Activated T-helper 1 cell treated with Interleukin-2 at 50 U/mL for 16 hours (primary cell): ENCODE measurements at places on chromosomes 6 and 20.

- DNase-seq = no peak
Observed at GRCh38 chr6:93989630-93990029, 570.3 kb upstream of the EPHA7 start.

DNA sequence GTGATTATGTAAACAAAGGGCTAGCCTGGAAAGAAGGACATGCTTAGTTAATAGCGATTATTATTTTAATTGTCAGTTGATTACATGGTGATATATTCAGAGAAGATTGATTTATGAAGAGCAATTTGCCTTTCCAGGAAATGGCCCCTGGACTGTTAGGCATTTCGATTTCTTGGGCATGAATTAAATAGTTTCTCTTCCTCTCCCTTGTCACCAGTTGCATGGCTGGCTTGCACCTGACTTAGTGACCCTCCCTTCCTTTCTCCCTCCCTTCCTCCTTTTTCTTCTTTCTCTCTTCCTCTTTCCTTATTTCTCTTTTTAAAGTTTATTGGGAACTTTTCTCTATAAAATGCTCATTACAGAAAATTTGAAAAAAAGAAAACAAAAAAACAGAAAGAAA, 235.4 kb downstream of the CDC5L start:
- no peak for DNase-seq

GRCh38 chr6:139003751-139004150, 15.7 kb upstream of the REPS1 start:
- no peak for DNase-seq

GRCh38 chr6:74551896-74552295, 654.0 kb downstream of the COL12A1 start:
- no peak for DNase-seq

- DNase-seq = no peak
Observed at GRCh38 chr6:148779142-148779562, 32.3 kb downstream of the UST start.

- DNase-seq = no peak
Observed at GRCh38 chr6:19873031-19873430, 35.9 kb downstream of the ID4 start.

GRCh38 chr6:30145818-30146217, 9.9 kb downstream of the TRIM40 start:
- no peak for DNase-seq

- no peak for DNase-seq
Observed at GRCh38 chr6:63280639-63281180, 39.1 kb downstream of the LGSN start.

DNA sequence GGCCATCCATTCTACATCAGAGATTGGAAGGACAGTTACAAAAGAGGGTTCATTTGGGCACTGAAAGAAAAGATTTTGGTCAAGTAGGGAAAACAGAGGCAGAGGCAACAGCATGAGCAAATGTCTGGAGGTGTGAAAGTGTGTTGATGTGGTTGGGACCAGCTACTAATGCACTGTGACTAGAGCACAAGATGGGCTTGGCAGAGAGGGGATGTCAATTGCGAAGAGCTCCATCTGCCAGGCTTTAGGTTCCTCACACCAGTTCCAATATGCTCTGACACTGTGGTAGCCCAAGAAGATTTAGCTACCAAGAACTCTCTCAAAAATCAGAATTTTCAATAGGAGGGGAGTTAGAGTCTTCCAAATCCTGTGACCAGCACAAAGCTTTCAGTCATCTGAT, 42.1 kb downstream of the TRAF3IP2 start:
- DNase-seq = no peak

- DNase-seq = no peak
Observed at GRCh38 chr20:334578-334977, 9.2 kb downstream of the SOX12 start.

GRCh38 chr6:114404339-114404955, 61.6 kb upstream of the HS3ST5 start:
- DNase-seq = no peak

- DNase-seq = no peak
Observed at GRCh38 chr6:69780585-69781178, 16.1 kb downstream of the LMBRD1 start.

DNA sequence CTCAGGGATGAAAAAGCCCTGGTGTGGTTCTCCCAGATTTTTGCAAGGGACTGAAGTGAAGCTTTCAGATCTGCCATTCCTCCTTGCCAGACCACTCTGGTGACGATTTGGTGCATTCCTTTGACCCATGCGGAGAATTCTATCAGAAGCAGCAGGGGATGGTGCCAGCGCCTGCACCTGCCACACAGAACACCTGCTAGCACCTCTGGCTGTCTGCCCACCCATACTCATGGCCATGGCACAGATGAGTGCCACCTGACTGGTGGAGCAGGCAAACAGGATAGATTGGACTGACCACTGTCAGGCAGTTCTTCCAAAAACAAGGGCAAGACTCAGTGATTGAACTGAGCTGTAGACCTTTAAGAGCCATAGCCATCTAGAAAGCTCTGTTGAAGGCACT, 107.1 kb downstream of the CDYL start:
- DNase-seq = no peak

DNA sequence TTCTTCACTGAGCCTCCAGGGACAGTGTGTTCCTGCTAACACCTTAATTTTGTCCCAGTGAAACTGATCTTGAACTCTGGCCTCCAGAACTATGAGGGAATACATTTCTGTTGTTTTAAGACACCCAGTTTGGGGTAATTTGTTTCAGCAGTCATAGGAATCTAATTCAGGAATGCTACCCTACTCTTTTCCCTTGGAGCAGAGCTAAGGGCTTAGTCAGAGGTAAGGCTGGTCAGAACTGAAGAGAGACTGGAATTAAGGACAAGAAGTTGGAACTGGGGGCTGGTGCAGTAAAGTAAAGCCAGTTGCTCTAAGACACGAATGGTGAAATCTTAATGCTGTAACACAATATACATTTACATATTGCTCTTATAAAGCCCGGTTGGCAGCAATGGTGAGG, 809.7 kb downstream of the MAFB start:
- DNase-seq = no peak
